ENCODE measurements at places on chromosomes 16 and 17.

DNA sequence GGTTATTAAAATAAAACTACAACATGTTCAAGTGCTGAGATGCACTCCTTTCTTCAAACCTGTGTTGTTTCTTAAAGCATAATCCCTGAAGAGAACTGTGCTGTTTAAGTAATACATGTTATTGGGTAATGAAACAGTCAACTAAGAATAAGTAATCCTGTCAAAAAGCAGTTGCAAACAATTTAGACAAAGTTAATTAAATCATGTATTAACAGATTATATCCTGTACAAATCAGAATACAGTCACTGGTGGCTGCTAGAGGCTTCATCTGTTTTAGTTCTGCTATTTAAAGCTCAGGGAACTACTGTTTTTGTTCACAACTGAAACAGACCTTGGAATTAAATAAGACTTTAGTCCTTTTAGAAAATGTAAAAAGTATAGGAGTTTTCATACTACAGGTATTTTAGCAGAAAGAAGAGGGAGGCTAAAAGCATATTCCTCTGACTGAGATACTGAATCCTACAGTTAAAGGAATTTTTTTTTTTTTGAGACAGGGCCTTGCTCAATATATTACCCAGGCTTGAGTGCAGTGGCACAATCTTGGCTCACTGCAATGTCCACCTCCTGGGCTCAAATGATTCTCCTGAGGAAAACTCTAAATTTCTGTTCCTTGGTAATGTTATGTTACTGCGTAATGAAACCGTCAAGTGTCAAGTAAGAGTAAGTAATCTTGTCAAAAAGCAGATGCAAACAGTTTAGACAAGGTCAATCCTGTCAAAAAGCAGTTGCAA, 27.3 kb upstream of the ITGA2B start:
- no peak for DNase-seq

GRCh38 chr17:3004150-3004801, 59.1 kb downstream of the OR1D5 start:
- DNase-seq = peak; percentile 45

GRCh38 chr17:39916918-39917317, 1.5 kb downstream of the GSDMB start:
- no peak for DNase-seq

DNA sequence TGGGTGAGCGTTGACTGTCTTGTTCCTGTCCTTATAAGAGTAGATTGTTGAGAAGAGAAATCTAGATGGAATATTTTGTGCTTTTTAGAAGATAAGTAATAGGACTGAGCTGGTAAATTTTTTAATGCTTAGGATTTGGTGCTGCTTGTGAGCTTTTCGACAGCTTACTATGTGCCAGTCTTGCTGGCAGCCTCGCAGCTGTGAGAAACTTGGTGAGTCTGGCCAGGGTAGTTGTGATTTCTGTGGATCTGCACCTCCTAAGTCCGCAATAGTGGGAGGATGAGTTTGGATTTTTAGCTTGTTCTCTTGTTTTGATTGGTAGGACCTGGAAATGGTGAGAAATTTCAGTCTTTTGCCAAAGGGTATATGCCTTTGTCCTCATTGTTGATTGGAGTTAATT, 3.6 kb downstream of the SOCS7 start:
- no peak for DNase-seq

- DNase-seq = peak; percentile 65
These were observed 36.4 kb downstream of the SNX20 start for GRCh38 chr16:50644729-50645128.

DNA sequence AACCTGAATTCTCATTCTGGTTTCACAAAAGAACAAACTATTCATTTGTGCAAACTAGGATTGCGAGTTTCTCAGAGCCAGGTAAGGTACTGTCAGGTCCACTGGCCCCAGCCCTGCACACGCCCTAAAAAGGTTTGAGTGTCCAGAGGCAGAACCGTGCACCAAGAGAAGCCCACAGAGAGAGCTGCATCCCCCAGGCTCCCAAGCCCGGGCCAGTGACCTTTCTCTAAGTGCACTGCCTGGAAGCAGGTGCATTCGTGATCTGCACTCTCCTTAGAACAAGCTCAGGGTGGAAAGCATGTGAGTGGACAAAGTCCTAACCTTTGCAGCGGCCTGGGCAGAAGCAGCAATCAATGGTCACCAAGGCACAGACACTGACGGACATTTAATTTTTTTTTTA, 26.8 kb downstream of the MEAK7 start:
- DNase-seq = no peak

- no peak for DNase-seq
These were observed 44.7 kb downstream of the METRNL start for GRCh38 chr17:83123896-83124801.

DNA sequence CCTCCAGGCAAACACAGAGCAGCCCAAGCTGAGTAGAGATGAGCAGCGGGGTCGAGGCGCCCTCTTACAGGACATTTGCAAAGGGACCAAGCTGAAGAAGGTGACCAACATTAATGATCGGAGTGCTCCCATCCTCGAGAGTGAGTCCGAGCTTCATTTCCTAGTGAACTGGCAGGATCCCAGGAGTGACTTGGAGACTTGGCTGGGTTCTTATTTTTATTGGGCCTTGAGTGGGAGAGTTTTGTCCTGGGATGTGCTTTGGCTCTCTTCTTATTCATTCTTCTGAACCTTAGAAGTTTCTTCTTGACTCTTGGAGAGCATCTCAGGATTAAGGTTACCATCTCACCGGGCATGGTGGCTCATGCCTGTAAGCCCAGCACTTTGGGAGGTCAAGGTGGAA, 27.2 kb upstream of the CDC6 start:
- no peak for DNase-seq

GRCh38 chr16:48133455-48134211, 22.2 kb downstream of the ABCC12 start:
- DNase-seq = no peak

- no peak for DNase-seq
These were observed 72.4 kb downstream of the PGS1 start for GRCh38 chr17:78450696-78451345.

DNA sequence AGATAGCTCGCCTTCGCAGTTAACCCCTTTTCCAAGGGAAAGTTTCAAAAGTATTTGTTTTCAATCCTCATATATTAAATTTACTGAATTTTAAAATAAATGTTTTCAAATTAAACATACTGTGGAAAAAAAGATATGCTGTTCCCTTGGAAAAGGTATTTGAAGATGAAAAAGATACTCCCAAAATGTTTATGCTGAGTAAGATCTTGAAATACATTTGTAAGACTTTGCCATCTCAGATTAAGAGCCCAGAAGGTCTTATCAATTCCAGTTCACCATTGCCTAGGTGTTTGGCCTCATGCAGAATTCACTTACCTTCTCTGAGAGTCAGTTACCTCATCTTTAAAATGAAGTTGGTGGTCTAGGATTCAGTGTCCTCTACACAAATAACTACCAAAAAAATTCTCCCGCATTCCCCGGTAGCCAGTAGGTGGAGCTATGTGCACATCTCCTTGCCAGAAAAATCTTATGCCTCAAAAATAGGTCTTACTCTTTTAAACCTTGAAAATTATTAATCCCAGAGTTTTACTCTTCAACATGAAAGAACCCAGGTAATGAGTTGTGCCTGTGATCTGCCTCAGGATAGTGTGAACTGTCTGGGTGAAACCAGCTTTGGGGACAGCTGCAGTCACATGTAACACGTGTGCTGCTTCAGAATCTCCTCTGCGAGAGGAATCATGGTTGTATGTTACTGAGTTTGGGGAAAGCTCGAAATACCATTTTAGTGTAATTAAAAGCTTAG, 178.3 kb downstream of the MRTFB start:
- DNase-seq = peak; percentile 51

GRCh38 chr16:77327717-77328116, 107.1 kb downstream of the ADAMTS18 start:
- peak; percentile 14 for DNase-seq

DNA sequence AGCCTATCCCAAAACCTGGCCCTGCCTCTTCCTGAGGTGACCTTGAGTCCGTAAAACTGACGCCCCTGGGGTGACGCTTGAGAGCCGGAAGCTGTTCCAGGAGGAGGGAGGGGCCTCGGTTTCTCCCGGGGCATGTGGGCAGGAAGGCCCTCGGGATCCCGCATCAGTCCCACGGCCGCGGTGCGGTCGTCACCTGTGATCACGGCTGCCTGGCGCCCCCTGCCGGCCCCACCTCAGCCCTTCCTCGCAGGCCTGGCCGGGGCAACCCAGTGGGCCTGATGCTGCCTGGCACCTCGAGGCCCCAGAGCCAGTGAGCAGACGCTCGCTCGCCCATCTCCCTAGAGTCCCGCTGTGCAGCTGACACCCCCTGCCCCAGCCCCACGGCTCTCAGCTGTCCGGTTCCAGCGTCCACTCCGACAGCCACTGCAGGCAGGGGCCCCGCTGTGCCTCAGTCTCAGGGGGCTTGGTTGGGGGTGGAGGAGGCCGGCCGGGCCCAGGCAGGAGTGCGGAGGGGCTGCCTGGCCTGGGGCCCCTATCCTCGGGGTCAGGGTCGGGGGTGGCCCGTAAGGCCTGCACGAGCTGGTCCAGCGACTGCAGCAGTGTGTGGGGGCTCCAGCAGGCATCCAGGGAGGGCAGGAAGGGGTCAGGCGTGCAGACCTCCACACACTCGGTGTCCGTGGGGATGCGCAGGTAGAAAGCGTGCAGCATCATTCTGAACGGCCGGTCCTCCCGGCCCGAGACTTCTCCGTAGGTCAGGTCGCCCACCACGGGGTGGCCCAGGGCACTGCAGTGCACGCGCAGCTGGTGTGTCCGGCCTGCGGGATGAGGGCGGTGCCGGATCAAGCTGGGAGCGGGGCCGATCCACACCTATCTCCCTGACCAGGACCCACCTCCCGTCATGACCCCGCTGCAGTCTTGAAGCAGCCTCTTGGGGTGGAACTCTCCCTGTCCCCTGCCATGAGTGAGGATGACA, 2.3 kb downstream of the RPUSD1 start:
- peak; percentile 80 for DNase-seq

DNA sequence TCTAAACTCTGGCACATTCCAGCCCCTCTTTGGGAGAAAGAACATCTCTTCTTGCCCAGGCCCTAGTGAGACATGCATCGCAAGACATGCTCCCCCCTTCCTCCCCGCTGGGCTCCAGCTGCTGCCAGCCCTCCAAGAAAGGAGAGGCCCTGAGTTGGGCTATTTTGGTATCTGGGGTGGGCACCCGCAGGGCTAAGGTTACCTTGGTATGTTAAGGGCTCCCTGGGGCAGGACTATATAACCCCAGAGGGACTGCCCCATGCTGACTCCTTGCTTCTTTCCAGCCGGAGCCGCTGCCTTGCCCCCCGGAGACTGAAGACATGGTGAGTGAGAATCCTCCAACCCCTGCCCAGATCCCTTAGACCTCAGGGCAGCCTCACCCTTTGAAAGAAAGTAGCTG, at the start of gene MYL11:
MYL11 (plus strand) TSS at position 265 of the 400 bp plus-strand sequence; CDS start at position 321, 56 bp downstream.
- DNase-seq = no peak

- DNase-seq = no peak
These were observed 11.7 kb upstream of the TOM1L1 start for GRCh38 chr17:54888981-54889380.

DNA sequence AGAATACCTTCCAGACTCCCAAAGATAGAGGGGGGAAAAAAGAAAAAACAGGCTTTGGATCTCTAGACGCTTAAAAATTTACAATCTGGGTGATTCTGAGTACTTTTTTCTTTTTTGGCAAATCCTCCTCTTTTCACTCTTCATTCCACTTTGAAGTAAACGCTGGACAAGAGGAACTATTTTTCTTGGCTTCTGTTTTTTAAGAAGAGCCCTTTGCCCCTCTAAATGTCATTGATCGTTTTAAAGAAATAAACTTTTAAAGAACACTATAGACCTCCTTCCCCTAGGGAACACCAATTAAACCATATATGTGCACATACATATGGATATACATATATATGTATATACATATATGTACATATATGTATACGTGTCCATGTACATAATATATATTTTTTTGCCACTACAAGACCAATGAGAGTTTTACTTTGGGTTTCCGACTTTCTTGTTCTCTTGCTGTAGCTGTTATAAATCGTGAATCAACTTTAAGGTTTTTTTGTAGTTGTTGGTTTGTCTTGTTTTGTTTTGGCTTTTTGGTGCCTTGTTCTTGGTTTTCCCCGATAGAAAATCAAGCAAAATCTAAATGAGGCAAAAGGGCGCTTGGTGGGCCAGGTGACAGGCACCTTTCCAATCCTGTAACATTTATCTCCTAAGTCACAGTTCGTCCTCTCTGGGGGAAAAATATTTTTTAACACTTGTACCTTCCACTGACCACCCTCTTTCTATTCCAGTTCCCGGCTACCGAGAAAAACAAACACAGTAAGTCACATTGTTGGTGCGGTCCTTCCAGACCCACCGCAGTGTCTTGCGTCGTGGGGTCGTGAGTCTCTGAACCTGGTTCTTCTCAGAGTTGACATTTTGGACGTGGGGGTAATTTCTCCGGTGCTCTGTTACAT, 4.4 kb downstream of the FOXF1 start:
- DNase-seq = no peak

DNA sequence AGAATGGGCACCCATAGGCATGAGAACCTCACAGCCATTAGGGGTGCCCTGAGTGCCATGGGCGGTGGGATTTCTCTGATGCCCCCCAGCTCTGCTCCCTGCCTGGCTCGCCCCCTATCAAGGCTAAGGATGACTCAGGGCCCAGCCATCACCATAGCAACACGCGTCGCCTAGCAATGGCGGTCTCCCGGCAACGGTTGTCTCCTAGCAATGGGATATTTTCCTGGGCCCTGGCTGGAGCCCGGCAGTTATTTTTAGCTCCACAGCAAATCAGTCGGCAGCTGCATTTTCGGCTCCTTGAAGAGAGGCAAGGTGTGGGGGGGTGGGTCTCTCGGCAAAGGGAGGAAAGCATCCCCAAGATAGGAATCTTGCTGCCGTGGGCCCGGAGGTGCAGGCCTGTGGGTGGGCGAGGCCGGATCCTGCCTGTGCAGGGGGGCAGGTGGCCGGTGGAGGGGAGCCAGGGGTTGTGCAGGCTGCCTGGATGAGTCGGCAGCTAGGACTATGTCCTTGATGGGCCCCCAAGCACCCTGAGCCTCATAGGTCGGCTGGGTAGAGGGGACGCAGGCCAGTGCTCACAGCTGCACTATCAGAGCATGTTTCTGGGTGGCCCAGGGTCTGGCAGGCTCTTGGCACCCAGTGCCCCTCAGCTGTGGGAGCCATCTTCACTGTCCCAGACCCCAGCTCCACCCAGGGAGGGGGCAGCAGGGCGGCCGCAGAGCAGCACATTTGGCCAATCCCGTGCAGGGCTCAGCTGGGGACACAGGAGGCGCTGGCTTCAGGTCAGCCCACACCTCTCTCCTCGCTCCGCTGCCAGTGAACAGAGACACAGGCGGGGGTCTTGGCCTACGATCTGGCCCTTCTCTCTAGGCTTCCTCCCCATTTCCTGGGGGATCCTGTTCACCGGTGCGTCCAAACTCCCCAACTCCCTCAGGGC, 4.2 kb upstream of the FBXL16 start:
- no peak for DNase-seq

Data from GM10248 (cell line).